ENCODE measurements at places on chromosomes 1 and 21. TPM values are rescaled to one million over a fixed set of nuclear protein-coding genes. Genes with fewer than 3 reads are reported as not detected.
A peak's percentile ranks its signal among the peaks of the same experiment; 100 is the strongest.

- H3K36me3 ChIP-seq, result peaks cover 17% of the 10 kb centered on the region
- no peak overlapping the region for H3K27ac ChIP-seq
- no peaks in the 10 kb centered on the region for H3K27me3 ChIP-seq
- no peak for DNase-seq
- H3K4me1 ChIP-seq, result peaks cover 20% of the 10 kb centered on the region
Observed at GRCh38 chr1:77413541-77414335, 131.9 kb downstream of the AK5 start.

GRCh38 chr1:234529950-234530237 is 50.9 kb upstream of the TARBP1 start:
- peaks cover 19% of the 10 kb centered on the region for H3K4me1 ChIP-seq
- H3K27ac ChIP-seq, result no peak overlapping the region
- peaks cover 15% of the 10 kb centered on the region for H3K27me3 ChIP-seq
- DNase-seq, result no peak

DNA sequence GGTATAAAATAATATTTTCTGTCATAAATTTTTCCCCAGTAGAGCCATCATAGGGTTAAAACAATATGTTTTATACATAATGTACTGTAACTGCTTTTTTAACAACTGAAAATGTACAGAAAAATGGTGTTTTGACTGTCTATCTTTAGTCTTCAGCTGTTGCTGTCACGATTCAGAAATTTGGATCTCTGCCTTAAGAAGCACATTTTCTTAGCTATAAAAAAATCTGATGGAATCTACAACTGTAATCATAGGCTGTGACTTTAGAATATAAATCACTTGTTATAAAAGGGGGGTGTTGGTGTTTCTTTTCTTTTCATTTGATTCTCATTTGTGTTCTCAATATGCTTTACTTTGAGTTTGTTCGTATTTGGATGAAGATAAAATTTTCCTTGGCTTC is 187.5 kb downstream of the PDE4B start:
- peaks cover 2% of the 10 kb centered on the region for H3K36me3 ChIP-seq
- no peak overlapping the region for H3K4me3 ChIP-seq
- H3K27ac ChIP-seq, result no peak overlapping the region

- H3K27me3 ChIP-seq, result no peaks in the 10 kb centered on the region
- no peaks in the 10 kb centered on the region for H3K4me1 ChIP-seq
- DNase-seq, result no peak
- peaks cover 39% of the 10 kb centered on the region for H3K36me3 ChIP-seq
- H3K27ac ChIP-seq, result no peak overlapping the region
- H3K4me3 ChIP-seq, result no peak overlapping the region
Observed at GRCh38 chr1:28560886-28561285, 8.0 kb downstream of the TRNAU1AP start.

DNA sequence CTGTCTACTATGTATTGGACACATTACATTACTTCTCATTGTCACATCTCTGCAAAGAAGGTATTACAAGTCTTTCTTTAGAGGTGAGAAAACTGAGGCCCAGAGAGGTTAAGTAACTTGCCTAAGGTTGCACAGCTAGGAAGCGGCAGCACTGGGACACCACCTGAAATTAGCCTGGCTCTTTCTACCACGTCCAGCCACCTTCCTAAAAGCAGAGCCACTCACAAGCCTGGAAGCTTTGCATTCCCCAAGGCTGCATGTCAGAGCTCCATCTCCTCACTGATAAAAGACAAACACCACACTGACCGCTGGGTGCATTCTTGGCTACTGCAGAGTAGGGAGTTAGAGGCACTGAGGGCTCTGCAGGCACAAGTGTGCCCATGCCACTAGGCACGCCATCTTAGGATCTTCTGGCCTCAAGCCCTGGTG is 2.4 kb downstream of the CD247 start:
- peak; percentile 43 for DNase-seq
- H3K4me1 ChIP-seq, result peaks cover 39% of the 10 kb centered on the region
- H3K36me3 ChIP-seq, result peaks cover 67% of the 10 kb centered on the region
- no peaks in the 10 kb centered on the region for H3K27me3 ChIP-seq
- H3K4me3 ChIP-seq, result peak overlapping the region; percentile 100

- H3K27ac ChIP-seq, result peak overlapping the region; percentile 97
- peak overlapping the region; percentile 97 for H3K4me3 ChIP-seq
- peaks cover 37% of the 10 kb centered on the region for H3K36me3 ChIP-seq
- H3K27me3 ChIP-seq, result no peaks in the 10 kb centered on the region
Observed at GRCh38 chr1:100353071-100353801, 930 bp downstream of the CDC14A start.

GRCh38 chr1:12677565-12677964 is 33.7 kb downstream of the AADACL4 start:
- no peak overlapping the region for H3K4me3 ChIP-seq
- H3K4me1 ChIP-seq, result no peaks in the 10 kb centered on the region
- DNase-seq, result no peak
- H3K27ac ChIP-seq, result no peak overlapping the region

GRCh38 chr1:226995365-226996332 is 55.6 kb downstream of the COQ8A start:
- no peak overlapping the region for H3K27ac ChIP-seq
- peaks cover 2% of the 10 kb centered on the region for H3K4me1 ChIP-seq
- no peak for DNase-seq
- H3K4me3 ChIP-seq, result no peak overlapping the region
- H3K36me3 ChIP-seq, result no peaks in the 10 kb centered on the region

DNA sequence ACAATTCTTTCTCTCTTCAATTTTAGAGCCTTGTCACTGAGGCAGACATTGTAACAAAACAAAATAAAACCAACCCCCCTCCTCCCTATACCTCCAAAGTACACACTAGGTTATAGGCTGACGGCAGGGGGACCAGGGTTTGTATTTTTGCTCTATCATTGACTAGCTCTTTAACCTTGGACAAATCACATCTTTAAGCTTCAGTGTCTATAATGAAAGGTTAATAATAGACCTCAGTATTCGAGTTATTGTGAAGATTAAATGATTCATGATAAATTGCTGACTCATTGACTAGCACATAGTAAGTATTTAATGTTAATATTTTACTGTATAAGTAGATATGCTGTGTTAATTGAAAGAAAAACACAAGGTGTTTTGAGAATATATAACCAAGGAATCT is 1267.6 kb upstream of the ADGRL2 start:
- H3K4me3 ChIP-seq, result no peak overlapping the region
- no peaks in the 10 kb centered on the region for H3K27me3 ChIP-seq
- no peak overlapping the region for H3K27ac ChIP-seq
- H3K36me3 ChIP-seq, result no peaks in the 10 kb centered on the region
- no peak for DNase-seq

DNA sequence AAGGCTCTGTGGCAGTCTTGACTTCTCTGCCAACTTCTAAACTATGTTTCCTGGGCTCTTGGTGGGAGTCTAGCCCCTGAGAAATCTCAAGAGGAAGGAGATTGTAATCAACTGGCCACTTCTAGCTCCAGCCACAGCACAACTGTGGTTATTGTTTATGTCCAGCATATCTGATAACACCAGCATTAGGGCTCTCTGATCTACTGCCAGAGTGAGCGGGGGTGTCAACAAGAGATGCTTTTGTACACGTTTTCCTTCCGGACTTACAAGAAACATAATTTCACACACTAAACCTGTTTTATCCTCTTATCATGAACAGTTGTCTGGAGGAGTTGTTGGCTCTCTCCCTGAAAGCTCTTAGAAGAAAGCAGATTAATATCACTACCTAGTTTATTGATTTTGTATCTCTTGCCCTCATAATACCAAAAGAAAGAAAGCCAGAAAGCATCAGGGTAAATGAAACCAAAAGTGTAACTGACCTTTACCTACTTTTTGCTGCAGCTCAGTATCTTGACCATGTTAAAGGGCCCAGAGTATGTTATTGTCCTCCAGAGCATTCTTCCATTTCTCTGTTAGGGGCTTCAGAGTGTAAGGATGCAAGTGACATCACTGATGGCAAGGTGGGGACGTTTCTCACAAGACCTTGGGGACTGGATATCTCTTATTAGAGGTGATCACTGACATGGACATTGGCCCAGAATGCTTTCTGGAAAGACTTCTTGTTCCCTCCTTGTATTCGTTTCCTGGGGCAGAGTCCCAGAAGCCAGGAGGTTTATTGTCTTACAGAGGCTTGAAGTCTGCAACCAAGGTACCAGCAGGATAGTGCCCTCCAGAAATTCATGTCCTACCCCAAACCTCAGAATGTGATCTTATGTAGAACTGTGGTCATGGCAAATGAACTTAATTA is 9.6 kb upstream of the SH2D1B start:
- DNase-seq, result no peak
- no peaks in the 10 kb centered on the region for H3K4me1 ChIP-seq
- no peak overlapping the region for H3K27ac ChIP-seq
- H3K27me3 ChIP-seq, result peaks cover 17% of the 10 kb centered on the region
- no peaks in the 10 kb centered on the region for H3K36me3 ChIP-seq

KRTAP13-2 gene
- total RNA-seq, result not detected

NCAM2 gene
- total RNA-seq, result not detected

EGLN1 gene
- total RNA-seq, result 47.2 TPM

KCNC4 gene
- 10.7 TPM for total RNA-seq

PCBP3 gene
- total RNA-seq, result 2.2 TPM

PALMD gene
- not detected for total RNA-seq
